Right forelimb (tissue), 1 donor: ENCODE measurements at places on chromosomes 3 and 15.

GRCh38 chr3:139088462-139089324 lies 44.0 kb upstream of the PRR23C start:
- DNase-seq: no peak

DNA sequence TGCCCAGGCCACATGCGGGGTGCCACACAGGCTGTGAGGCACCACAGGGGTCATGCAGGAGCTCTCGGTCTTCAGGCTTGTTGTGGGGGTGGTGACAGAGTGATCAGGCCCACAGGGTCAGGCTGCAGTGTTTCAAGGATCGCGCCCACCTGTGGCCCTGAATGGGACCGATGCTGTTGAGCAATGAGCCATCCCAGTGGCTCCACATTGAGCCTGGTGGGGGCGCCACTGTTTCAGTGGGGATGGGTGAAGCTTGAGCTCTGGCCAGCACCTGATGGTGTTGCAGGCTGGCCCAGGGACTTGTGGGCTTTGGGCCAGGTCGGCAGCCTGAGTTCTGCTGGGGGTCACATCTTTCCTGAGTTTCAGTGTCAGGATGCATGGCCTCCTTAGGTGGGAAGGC lies 230.1 kb downstream of the UBE3A start:
- DNase-seq: no peak

DNA sequence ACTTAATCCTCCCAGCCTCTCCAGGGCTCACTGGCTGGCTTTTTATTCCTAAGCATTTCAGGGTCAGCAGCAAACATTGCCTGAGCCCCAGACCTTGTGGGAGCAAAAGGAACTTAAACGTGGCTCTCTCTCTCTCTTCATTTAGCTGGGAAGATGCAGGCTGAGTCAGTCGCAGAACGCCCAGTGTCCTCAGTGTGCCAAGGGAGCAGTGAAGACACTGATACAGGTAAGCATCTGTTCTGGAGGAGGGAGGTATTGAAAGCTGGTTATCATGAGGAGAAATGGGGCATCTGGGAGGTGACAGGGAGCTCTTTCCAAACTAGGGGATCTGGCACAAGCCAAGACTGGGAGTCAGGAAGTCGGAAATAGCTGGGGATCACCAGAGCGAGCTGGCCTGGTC lies 4.3 kb downstream of the RHOV start:
- DNase-seq: no peak

DNA sequence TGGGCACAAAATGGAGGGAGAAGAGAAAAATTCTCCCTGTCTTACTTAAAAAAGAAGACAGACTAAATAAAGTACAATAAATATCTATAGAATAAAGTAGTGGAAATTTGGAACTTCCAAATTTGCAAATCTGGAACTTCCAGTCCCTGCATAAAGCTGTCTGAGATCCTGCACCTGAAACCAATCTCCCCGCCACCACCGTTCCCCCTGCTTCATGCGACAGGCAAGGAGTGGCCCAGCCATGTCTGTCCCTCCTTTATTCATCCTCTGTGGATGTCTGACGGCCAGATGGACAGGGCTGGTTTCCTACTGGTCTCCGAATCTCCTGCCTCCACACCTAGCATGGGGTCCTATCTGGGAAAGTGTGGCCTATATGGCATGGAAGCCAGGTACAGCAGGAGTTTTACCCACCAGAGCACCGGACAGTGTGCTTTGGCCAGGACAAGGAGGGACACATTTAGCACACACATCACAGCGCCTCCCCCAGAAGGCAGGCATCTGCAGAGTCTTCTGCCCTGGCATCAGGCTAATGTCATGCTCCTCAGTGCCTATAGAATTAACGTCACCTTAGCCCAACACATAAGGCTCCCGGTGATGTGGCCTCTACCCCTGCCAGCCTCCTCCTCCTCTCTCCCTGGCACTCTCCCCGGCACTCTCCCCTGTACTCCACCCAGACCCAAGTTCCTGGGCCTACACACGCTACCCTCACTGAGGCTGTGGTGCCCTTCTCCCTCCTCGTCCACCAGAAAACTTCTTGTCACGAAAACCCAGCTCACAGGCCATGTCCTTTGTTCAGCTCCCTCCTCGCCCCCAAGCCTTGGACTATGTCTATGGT lies 170.8 kb downstream of the XXYLT1 start:
- no peak for DNase-seq

GRCh38 chr15:49287481-49287880 lies 117.4 kb downstream of the GALK2 start:
- no peak for DNase-seq
